ENCODE measurements at places on chromosomes 16 and 17.
A peak's percentile ranks its signal among the peaks of the same experiment; 100 is the strongest.

- no peak for DNase-seq
Measured at GRCh38 chr16:87304951-87305350, 12.2 kb downstream of the C16orf95 start.

GRCh38 chr17:7782240-7782639 lies 51.8 kb upstream of the KDM6B start:
- peak; percentile 33 for DNase-seq

DNA sequence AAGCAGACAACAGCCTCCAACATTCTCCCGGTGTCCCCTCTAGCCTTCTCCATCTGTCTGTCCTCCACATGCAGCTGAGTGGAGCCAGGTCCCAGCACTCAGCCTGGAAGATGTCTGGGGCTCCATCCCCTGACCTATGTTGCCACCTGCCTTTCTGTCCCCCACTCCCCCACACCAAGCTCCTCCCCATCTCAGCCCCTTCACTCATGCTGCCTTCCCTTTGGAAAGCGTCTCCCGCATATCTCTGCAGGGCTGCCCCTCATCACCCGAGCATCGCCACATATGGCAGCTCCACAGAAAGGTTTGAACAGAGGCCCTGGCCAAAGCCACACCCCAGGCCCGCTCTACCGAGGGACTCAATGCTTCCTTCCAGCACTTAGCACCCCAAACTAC lies 24.2 kb downstream of the NSMCE1 start:
- DNase-seq: no peak

DNA sequence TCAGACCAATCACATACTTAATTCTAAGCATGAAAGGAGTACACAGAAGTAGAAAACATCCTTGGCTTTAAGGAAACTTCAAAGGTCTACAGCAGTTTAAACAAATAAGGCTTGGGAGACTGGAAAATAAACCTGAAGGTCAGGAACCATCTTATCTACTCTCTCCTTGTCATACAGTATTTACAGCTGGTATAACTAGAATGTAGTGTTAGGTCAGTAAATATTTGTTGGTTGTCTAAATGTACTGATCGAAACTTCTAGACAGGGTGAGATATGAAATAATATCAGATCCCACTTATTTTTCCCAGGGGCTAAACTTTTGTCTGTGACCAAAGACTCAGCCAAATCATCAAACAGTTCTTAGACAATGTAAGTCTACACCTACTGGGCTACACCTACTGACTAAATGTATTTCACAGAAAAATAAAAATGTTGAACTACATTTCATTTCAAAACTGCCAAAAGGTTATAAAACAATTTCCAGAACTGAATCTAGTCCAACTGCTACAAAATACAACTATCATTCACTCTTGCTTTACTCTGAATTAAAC lies 27.1 kb upstream of the TMEM97 start:
- DNase-seq: no peak

GRCh38 chr17:81471818-81472456 lies 40.7 kb downstream of the ACTG1 start:
- no peak for DNase-seq

- DNase-seq: no peak
Measured at GRCh38 chr16:48340054-48340453, 45.2 kb downstream of the SIAH1 start.

GRCh38 chr16:22317625-22318024 lies 20.4 kb downstream of the POLR3E start:
- DNase-seq: no peak

DNA sequence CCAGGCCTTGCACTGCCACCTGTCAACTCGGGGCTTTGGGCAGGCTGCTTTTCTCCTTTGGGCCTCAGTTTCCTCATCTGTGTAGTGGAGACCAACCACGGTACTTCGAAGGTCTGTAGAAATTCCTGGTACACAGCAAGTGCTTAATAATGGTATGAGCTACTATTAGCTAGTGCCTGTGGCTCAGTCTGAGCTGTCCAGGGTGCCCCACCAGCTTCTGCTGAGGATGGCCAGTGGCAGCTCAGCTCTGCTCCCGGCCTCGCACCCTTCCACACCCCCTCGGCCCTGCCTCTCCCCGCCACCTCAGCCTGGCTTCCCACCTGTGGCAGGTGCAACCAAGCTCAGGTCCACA lies 26.2 kb upstream of the PLCG2 start:
- no peak for DNase-seq

DNA sequence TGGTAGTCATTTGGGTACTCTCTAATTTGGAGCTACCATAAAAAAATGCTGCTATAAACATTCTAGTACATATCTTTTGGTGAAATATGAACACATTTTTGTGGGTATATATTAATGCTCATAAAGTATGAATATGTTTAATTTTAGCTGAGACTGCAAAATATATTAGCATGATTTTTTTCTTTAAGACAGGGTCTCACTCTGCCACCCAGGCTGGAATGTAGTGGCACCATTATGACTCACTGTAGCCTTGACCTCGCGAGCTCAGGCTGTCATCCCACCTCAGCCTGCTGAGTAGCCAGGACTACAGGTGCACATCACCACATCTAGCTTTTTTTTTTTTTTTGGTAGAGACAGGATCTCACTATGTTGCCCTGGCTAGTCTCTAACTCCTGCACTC lies 371.7 kb downstream of the SOX9 start:
- no peak for DNase-seq

GRCh38 chr17:81092518-81093095 lies 57.7 kb downstream of the BAIAP2 start:
- peak; percentile 37 for DNase-seq

- peak; percentile 94 for DNase-seq
Measured at GRCh38 chr17:37360632-37361031, 15.2 kb upstream of the C17orf78 start.

- DNase-seq: no peak
Measured at GRCh38 chr16:31081428-31082351, 7.1 kb downstream of the PRSS53 start.

DNA sequence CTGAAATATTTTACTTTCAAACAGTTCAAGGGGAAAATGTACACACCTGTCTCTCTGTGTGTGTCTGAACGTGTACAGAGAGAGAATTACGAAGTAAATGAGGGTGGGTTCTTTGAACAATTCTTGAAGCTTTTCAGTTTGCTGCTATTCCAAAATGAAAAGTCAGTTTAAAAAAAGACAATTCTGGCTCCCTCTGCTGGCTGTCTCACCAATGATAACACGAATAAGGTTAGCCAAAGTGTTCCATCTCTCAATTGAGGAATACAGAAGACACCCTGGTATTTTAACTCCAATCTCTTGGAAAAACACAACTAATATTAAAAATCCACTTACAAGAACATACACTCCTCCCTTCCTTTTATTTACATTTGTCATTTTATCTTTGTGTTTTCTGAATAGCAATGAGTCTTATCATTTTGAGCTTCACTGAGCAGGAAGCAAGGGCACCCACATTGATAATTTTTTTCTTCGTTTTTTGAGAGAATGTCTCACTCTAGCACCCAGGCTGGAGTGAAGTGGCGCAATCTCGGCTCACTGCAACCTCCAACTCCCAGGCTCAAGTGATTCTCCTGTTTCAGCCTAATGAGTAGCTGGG lies 20.5 kb downstream of the EFTUD2 start:
- peak; percentile 26 for DNase-seq

GRCh38 chr17:45132320-45132571 lies at the start of gene PLCD3:
Gene PLCD3 (minus strand): TSS chr17:45132515. CDS start chr17:45132410, 105 bp downstream.
- no peak for DNase-seq

- DNase-seq: peak; percentile 18
Measured at GRCh38 chr16:83420206-83420760, 387.5 kb upstream of the HSBP1 start.

DNA sequence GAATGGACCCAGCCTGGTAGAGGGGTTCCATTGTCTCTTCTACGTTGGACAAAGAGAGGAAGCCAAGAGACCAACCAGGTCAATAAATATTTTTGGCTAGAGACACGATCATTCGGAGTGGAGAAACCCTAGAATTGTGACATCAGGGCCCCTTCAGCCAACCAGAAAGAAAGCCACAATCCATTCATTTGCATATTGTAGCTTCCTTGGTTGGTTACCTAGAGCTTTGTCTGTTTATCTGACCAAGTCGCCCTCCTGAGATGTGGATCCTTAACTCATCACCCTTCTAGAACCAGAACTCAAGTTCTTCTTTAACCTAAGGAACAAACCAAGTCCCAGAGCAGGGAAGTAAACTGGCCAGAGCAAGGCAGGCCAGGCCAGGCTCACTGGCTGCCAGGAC lies at the start of gene CCDC182:
CCDC182 (minus strand) TSS at position 58 of the 400 bp plus-strand sequence; CDS start at position 31, 27 bp downstream.
- no peak for DNase-seq

- no peak for DNase-seq
Measured at GRCh38 chr16:82701442-82701955, 74.7 kb downstream of the CDH13 start.

DNA sequence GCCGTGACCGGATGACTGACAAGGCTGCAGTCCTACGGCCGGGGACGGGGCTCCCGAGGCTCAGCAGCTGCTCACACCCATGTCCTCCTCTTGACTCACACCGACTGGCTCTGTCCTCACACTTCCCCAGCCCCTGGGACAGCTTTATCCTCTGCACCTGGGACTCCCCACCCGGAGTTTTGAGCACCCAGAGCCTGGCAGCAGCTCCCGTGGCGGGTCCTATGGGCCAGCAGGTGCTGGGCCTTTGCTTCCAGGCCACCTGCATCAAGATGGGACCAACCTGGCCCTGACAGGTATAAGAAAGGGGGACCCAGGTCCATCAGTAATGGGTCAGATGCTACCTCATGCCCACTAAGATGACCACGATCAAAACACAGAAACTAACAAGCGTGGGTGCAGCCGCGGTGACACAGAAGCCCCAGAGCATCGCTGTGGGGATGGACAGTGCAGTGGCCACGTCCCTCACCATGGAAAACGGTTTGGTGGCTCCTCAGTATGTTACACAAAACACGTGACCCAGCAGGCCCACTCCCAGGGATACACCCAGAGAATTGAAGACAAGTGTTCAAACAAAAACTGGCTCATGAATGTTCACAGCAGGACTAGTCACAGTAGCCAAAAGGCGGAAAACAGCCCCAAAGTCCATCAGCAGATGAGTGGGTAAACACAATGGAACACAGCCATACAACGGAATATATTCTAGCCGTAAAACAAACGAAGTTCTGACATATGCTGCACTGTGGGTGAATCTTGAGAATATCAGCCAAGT lies 3.3 kb upstream of the NOTUM start:
- no peak for DNase-seq

- DNase-seq: no peak
Measured at GRCh38 chr16:12391956-12392355, 411.7 kb downstream of the CPPED1 start.

DNA sequence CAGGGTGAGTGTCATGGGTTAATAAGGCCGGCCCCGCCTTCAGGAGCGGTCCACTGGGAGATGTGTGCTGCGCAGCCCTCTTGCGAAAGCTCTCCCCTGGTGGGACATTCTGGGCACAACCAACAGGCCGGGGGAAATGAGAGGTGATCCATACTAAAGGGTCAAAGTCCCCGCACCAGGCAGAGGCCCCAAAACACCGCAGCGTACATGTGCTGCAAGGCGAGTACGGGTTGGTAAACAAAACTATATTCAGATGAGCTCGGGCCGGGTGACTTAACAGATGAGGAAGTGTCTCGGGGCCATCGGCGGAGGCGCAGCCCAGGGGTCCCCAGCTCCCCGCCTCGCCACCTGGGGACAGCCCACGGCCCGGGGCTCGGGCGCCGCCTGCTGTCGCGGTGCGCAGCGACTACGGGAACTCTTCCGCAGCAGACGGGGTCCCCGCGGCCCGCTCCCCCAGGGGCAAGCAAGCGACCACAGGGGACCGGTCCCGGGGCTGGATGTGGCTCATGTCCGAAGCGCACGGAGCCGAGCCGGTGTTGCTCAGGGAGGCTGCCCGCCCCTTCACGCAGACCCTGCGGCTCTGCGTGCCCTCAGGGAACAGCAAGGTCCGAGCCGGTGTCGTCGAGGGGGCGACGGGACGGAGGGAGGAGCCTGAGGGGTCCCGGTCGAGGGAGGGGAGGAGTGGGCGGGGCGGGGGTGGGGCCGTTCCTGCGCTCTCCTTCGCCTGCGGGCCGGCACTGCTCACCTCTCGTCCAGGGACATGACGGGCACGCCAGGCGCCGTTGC lies at the start of gene RAB37:
RAB37 (plus strand) TSS at position 744 of the 786 bp plus-strand sequence; CDS start at position 761, 17 bp downstream.
- DNase-seq: no peak

- DNase-seq: no peak
Measured at GRCh38 chr17:34321964-34322363, 2.7 kb downstream of the CCL8 start.

DNA sequence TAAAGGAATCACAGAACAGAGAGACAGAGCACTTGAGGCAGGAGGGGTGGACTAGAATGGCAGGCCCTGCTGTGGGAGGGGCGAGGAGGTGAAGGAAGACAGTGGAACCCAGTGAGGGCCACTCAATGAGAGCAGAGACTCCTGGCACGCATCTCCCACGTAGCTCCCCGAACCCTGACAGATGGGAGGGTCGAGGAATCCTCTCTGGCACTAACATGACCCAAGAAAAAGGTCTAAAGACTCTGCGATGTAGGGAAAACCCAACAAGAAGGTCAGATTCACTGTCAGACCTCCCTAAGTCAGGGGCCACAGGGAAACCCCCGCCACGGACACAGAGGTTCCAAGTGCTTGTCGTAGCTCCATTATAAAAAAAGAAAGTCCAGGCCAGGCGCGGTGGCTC lies 15.0 kb downstream of the ZDHHC7 start:
- no peak for DNase-seq

GRCh38 chr17:36928471-36929345 lies 8.6 kb upstream of the LHX1 start:
- DNase-seq: no peak

DNA sequence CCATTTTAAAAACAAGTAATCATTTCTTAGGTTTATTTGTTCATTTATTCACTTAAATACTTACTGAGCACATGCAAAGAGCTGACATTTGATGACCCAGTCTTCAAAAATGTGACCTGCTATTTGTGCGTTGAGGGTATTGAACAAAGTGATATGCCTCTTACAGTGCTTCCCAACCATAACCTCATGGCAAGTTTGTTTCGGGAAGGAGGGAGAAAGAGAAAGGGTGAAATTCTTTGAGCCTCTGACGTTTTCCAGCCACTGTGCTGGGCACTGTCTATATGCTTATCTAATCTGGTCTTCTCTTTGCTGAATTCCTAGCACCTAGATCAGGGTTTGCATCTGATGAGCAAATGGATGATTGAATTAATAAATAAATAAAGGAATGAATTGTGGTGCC lies 479.1 kb downstream of the HAPSTR1 start:
- DNase-seq: no peak

- DNase-seq: peak; percentile 21
Measured at GRCh38 chr17:70622368-70623260, 453.3 kb downstream of the KCNJ2 start.

DNA sequence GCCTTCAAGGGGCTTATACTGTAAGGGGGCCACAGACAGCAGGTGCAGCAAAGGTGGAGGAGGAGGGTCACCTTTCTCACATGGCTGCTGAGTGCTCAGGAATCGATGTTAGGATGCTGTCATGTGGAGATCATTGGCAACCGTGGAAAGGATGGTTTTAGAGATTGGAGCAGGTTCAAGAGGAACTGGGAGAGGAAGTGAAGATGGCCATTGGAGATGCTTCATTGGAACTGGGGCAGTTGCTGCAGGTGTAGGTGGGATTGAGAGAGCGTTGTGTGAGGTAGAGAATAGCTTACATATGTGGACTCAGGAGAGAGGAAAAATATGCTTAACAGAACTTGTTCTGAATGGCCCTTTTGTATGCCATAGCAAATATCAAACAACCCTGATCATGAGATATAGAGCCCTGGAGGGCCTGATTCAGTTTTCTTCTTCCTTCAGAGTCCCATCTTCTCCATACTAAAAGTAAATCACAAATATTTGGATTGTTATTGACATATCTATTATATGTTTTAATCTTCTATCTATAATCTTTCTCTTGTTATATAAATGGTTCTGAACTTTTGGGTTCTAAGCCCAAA lies 40.8 kb downstream of the LDHD start:
- no peak for DNase-seq

- DNase-seq: peak; percentile 13
Measured at GRCh38 chr16:15553313-15554088, 89.5 kb downstream of the MARF1 start.
